ENCODE measurements at places on chromosomes 7 and 10.

DNA sequence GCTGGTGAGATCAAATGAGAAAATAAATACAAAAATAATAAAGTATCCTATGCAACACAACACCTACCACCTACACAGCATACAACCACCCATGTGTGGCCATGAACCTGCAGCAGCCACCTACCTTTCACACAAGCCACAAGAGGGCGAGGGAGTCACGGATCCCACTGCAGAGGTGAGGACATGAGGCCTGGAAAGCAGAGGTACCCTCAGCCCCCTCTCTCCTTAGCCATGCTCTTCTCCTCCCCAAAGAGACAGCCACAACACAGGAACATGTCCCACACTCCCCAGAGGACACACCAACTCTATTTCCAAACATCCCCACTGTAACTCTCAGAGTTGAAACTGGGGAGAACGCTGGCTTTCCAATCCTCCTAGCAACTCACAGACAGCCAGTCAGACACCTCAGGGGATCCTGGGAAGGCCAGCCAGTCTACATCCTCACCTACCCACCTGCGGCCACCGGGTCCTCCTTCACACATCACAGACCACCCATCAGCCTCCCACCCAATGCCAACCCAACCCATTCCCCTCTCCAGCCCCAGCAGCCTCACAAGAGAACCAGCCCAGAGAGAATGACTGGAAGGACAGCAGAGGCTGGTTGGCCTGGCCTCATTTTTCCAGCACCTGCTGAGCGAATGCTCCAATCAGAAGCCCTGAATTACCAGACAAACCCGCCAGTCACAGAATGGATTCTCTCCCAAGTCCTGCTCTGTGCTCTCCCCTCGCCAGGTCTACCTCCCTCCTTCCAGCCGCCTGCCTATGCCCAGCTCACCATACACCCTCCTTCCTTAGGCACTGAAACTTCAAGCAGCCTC lies 18.4 kb downstream of the DLG5 start:
- DNase-seq: no peak

- no peak for DNase-seq
Measured at GRCh38 chr7:117323851-117324711, 1.2 kb upstream of the WNT2 start.

DNA sequence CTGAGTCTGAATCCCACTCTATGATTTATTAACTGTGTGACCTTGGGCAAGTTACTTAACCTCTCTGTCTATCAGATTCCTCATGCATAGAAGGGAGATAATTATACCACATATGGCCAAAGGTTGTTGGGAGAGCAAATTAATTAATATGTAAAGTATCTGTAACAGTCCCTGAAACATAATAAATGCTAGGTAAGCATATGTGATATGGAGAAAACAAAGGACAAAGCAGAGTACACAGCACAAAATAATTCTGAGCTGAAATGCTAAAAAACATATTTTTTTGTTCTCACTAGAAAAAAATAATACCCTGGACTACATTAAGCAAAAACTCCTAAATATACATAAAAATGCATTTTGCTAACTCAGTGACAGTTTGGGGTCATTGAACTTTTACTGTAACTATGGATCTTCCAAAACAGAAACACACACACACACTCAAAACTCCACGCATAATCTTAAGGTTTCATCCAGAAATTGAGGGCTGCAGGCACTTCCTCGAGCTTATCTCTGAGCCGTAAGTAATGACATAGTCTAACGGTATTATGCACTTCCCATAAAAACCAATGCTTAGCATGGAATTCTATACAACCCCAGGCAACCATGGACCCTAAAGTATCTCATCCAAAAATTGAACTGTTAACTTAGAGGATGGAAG lies 201.7 kb upstream of the PTN start:
- DNase-seq: no peak

GRCh38 chr7:33874943-33875342 lies 30.4 kb upstream of the BMPER start:
- no peak for DNase-seq

DNA sequence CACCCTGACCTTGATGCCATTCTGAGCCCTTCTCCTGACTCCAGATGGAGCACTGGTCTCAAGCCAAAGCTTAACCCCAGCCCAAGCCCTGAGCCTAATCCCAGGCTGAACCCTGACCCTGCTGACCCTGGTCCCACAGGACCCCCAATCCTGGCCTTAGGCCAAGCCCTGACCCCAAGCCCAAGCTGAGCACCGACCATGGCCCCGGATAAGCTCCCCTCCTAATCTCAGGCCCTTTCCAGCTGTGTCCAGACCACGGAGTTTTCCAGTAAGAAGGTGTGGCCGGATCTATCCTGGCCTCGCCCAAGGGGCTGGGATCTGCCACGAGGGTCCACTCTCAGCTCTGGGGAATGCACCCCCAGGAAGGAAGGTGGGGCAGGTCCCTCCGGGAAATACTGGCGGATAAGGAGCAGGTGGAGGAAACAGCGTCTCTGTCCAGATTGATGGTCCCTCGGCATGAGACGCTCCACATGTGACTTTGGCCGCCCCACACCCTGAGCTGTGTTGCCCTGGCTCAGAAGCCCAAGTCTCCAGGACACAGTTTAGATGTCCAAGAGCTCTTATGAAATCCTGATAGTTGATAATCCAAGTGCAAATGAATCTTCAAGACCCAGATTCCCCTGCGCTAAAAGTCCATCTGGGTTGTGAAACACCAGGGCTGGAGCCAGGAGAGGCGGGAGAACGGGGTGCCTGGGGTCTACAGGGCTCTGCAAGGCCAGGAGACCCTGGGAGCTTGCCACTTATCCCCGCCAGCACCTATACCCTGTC lies 10.4 kb downstream of the ELN start:
- DNase-seq: no peak

DNA sequence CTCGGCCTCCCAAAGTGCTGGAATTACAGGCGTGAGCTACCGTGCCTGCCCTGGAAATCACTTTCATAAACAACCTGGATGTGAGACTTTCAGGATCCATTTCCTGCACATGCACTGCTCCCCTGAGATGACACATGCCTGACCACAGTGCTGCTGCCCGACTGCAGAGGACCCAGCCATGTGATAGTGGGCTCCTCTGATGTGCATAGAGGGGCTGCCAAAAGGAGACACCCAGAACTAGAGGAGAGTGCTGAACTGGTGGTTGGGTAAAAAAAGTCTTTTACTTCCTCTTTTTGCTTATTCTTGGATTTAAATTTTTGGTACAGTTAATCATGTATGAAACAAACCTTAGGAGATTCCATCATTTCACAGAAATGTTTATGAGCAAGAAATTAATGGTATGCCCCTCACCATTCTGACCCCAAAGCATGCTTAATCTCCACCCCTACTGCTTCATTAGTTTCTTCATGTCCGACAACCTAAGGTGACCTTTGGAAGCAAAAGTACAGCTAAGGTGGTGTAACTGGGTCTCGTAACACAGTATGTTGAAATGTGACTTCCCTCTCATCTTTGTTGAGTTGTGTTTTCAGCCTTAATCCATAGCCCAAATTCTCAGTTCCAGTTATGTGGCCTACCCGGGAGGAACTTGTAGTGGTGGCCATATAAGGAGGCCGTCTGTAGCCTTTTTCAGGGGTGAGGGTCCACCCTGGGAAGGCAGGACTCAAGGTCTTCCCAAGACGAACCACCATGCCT lies 111.1 kb downstream of the RNF216 start:
- DNase-seq: no peak

- no peak for DNase-seq
Measured at GRCh38 chr10:42755556-42756093, 27.0 kb upstream of the BMS1 start.

DNA sequence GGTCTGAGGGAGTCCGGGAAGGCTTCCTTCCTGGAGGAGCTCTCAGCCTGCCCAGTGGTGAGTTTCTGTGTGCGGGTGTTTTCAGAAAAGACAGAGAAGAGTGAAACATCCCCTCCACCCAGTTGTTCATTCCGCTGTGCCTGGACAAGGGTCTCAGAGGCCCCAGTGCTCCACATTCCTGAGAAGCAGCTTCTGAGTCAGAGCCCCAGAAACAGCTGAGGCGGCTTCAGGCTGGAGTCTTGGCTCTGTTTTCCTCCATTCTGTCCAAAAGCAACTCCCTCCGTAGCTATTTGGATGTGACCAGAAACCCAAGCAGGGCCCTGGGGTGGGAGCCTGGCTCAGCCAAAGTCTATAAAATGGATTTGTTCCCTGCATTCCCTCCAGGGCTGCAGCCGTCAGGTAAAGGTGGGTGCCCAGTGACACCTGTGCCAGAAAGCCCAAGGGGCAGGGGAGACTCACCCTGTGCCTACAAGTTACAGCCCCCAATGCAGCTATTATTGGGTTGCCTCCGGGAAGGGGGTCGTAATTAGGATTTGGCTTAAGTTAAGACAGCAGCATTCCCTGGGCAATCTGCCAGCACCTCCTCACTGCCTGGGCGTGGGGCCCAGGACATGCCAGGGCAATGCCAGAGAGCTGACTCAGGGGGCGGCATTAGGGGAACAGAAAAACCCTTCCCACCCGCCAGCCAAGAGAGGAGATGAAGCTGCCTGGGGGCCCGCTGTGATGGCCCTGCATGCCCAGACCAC lies 13.1 kb upstream of the CAMK2G start:
- DNase-seq: no peak

DNA sequence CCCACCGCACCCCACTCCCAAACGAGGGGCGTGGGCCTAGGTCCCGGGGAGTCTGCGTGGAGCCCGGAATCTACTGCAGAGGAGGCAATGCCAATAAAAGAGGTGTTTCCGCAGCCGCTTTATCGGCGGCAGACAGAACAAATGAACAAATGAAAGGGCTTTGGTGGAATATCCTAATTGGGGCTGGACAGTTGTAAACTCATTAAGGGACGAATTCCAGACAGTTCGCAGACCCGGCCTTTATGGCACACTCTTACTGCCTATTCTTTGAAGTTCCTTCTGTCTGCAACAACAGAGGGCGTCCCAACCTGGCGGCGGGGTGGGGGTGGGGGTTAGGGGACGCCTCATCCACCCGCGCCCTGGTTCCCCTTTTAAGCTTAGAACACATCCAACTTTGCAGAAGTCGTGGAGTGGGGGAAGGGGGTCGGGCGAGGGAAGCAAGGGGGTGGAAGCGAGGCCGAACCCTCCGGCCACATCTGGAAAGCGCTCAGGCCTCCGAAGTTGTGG lies 4.1 kb downstream of the HOXA9 start:
- no peak for DNase-seq

DNA sequence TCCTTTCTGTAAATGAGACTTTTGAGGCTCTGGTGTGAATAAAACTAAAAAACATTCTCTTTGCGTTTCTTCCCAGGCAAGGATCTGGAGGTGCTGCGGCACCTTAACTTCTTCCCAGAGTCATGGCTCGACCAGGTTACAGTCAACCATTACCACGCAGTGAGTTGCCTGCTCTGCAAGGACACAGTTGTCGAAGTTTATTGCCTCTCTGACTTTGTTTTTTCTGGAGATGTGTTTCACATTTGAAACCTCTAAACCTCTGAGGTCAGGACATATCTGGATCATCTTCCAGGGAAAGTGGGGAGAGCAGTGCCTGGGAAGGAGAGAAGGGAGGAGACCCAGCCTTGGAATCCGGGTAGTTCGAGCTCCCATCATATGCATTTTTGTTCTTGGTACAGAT lies 43.4 kb upstream of the PLEKHA1 start:
- DNase-seq: no peak

DNA sequence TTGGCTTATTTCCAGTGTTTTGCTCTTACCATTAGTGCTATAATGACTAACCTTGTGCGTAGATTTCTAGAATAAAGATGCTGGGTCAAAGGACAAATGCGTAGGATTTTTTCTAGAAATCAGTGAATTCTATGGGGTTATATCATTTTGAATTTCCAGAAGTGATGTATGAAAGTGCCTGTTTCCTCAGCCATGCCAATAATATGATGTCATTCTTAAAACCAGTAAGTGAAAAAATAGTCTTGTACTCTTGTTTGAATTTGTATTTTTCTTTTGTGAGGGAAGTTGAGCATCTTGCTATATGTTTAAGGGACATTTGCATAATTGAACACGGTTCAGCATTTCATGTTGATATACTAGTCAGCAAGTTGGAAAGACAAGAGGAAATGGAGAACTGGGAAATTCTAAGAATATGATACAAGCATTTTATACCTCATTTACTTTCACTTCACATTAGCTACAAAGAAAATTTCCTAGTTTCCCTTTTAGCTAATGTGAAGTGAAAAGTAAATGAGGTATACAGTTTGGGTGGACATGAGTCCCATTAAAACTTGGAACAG lies 3.8 kb upstream of the DNAH11 start:
- no peak for DNase-seq

GRCh38 chr10:63563623-63564022 lies 42.4 kb downstream of the REEP3 start:
- no peak for DNase-seq

DNA sequence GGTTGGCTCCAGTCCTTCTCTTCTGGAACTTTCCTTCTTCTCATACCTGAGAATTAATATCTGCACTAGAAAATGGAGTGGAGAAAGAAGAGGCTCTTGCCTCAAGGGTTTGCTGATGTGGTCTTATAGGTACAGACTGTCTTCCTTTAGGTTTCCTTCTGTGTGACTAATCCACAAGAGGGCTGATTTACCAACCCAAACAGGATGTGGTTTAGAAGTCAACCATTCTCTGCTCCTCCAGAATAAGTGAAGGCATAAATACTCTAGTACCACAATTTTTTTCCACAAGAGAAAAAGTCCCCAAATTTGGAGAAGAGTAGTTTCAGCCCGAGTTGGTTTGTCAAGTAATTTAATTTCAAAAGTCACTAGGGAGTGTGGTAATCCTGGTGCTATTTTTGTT lies 85.8 kb downstream of the NRP1 start:
- no peak for DNase-seq

GRCh38 chr7:79434098-79434497 lies 19.4 kb downstream of the MAGI2 start:
- no peak for DNase-seq

GRCh38 chr7:46168671-46169383 lies 247.8 kb upstream of the IGFBP3 start:
- DNase-seq: no peak

DNA sequence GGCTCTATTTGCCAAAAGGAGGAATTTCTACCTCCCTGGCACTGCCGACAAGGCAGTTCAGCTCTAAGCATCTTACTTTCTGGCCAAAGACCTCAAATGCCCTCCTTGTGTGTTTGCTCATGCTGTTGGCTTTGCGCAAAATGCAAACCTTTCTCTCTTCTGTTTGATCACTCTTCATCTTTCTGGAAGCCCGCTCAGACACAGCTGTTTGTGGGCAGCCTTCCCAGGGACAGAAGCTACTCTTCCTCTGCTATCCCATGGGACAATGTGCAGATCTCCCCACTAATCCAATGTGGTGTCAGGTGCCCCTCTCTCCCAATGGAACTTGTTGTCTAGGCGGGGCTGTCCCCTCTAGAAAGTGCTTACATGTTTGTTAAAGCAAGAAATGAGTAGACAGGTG lies 278.7 kb downstream of the CCSER2 start:
- no peak for DNase-seq

GRCh38 chr7:129872054-129872453 lies 80.7 kb downstream of the UBE2H start:
- peak; percentile 33 for DNase-seq

GRCh38 chr7:84624927-84625326 lies 430.3 kb upstream of the SEMA3A start:
- DNase-seq: no peak

All from stimulated activated CD4-positive, alpha-beta T cell treated with anti-CD3 and anti-CD28 coated beads, Interleukin-15, amount 100 ng/mL, for 24 hours (primary cell).